ENCODE measurements at places on chromosomes 1 and 21.

- no peak for DNase-seq
These were observed 1.5 kb upstream of the PROX1 start for GRCh38 chr1:213986020-213986924.

DNA sequence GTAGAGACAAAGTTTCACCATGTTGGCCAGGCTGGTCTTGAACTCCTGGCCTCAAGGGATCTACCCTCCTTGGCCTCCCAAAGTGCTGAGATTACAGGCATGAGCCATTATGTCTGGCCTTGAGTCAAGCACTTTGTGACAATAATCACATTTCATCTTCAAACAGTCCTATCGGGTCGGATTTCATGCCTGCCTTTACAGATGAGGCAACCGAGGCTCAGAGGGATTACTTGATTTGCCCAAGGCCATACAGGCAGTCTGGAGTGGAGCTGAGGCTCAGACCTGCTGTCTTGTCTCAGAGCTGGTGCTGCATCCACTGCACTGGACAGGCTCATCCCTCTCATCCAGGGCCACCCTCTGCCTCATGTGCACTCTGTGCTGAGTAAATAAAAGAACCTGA is 26.6 kb downstream of the FAM151A start:
- DNase-seq = no peak

GRCh38 chr1:15681349-15682292 is 2.5 kb upstream of the PLEKHM2 start:
- no peak for DNase-seq

- DNase-seq = no peak
These were observed 51.4 kb downstream of the ZBTB18 start for GRCh38 chr1:244102468-244102867.

DNA sequence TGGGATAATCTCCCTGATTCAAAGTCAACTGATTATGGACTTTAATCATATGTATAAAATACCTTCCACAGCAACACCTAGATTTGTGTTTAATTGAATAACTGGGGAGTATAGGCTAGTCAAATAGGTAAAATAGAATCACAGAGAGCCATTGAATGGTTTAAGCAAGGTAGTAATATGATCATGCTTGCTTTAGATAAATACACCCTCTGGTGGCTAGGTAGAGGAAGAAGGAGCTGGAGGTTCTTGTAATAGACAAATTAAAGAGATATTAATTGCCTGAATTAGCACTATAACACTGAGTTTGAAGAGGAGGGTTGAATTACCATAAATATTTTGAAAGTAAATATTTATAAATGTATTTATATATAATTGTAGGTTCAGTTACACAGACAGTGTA is 40.3 kb downstream of the DIRAS3 start:
- DNase-seq = no peak

GRCh38 chr1:27745466-27745865 is 19.7 kb downstream of the FAM76A start:
- DNase-seq = no peak

- no peak for DNase-seq
These were observed 12.9 kb upstream of the IL19 start for GRCh38 chr1:206757524-206758266.

- no peak for DNase-seq
These were observed 677 bp downstream of the NCAM2 start for GRCh38 chr21:20998886-20999285.

GRCh38 chr1:18110598-18110939 is 3.0 kb downstream of the IGSF21 start:
- no peak for DNase-seq

DNA sequence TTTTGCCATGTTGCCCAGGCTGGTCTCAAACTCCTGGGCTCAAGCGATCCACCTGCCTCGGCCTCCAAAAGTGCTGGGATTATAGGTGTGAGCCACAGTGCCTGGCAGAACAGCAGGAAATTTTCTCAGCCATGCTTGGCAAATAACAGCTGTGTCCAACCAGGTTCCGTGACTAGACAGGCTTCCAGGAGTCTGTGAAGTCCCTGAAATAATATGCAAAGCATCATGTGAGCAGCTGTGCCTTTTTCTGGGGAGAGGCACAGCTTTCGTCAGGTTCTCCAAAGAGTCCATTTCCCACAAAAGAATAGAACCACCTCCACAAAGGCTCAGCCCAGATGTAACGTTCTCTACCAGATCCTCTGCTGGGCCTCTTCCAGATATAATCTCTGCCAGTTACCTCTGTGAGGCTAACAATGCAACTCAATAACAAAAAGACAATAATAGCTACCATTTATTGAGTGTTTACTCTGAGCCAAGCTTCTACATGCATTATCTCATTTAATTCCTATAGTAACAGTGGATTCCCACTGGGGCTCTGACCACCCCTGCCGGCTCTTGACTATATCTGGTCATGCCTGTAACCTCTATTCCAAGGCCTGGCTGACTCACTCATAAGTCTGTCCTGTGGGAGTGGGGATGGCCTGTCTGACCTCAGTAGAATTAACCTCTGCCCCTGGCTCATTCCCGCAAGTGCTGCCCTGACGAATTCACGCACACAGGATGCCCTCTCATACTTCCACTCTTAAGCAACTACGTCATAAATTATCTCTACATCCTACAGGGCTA is 4.0 kb upstream of the NKAIN1 start:
- DNase-seq = no peak

- peak; percentile 20 for DNase-seq
These were observed 19.8 kb downstream of the SPRTN start for GRCh38 chr1:231357831-231358354.

DNA sequence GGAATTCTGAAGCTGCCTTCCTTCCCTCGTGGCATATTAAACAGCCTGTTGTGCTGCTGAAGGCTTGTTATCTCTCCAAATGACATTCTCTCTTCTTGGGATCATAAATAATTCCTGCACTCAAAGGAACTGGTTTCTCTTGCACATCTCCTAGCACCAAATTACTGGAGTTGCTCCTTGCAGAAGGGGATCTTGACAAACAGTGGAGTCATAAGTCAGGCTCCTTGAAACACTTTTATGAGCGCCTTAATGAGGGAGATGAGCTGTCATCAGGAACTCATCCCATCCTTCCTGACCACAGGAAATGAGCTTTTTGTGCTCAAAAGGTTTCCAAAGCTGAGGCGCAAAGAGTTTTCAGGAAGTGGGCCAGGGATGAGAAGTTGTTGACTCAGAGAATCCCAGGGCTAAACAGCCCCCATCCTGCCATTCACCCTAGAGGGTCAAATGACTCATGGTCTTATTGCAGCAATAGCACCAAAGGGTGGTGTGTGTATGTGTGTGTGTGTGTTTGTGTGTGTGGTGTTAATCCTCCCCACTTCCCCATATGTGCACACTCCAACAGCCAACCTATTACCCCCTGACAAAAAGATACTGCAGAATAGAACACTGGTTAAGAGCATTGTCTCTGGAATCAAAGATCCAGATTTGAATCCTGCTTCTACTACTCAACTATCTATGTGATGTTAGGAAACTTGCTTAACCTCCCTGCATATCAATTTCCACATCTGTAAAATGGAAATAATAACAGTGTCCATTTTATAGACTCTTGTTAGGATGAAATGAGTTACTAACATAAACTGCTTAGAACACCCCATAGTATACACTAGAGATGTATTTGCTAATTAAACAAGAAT is 2.8 kb upstream of the PHC2 start:
- DNase-seq = no peak

- no peak for DNase-seq
These were observed 513 bp downstream of the MGST3 start for GRCh38 chr1:165631342-165632151.

DNA sequence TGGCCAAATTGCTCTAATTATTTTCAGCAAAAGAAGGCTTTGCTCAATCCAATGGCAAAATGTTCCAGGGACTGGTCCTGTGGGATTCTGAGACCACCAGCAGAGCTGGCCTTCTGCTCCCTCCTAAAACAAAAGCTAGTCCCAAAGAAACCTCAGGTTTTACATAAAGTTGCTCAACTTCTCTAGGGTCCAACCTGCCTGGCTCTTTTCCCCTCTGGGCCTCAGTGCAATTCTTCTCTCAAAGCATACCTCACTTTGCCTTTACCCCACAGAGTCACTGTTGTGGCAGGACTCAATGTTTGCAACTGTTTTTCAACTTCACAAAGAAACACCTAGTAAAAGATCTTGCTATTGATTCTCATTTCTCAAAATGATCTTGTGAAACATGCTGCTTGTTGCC is 39.8 kb downstream of the TBX15 start:
- DNase-seq = no peak

GRCh38 chr21:37513383-37513782 is 146.8 kb downstream of the DYRK1A start:
- DNase-seq = no peak

GRCh38 chr1:108512239-108513043 is 47.5 kb upstream of the EEIG2 start:
- DNase-seq = no peak

- DNase-seq = no peak
These were observed 35.8 kb downstream of the SPEN start for GRCh38 chr1:15883326-15883725.
